ENCODE measurements at places on chromosomes 3 and 15. TPM values are rescaled to one million over a fixed set of nuclear protein-coding genes. Genes with fewer than 3 reads are reported as not detected.

DNA sequence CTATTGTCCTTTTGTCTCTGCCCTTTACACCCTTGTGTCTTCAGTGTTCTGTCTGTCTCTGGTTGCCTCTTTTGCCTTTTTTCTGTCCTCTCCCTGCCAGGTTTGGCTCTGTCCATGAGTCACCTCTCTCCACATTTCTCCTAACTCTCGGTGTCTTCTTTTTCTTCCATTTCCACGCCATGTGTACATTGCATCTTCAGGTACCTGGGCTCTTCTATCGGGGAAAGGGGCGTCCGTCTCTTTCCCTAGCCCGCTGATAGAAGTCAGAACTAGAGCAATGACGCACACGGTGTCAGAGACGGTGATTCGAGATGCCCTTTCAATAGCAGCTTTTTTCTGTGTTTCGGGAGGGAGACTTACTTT is 641 bp downstream of the OPA1 start:
- H3K36me3 ChIP-seq = no peaks in the 10 kb centered on the region
- H3K27me3 ChIP-seq = no peaks in the 10 kb centered on the region
- peak overlapping the region; percentile 95 for H3K27ac ChIP-seq
- peak overlapping the region; percentile 63 for H3K4me3 ChIP-seq

GRCh38 chr3:172213904-172214303 is 174.5 kb downstream of the FNDC3B start:
- H3K27me3 ChIP-seq = no peaks in the 10 kb centered on the region
- peaks cover 76% of the 10 kb centered on the region for H3K4me1 ChIP-seq
- no peak overlapping the region for H3K27ac ChIP-seq

- no peak for DNase-seq
- peaks cover 10% of the 10 kb centered on the region for H3K36me3 ChIP-seq
- no peaks in the 10 kb centered on the region for H3K27me3 ChIP-seq
- peak overlapping the region; percentile 52 for H3K27ac ChIP-seq
- H3K4me1 ChIP-seq = peaks cover 24% of the 10 kb centered on the region
- H3K4me3 ChIP-seq = no peak overlapping the region
Observed at GRCh38 chr3:148998297-148998696, 7.0 kb downstream of the GYG1 start.

GRCh38 chr3:74089814-74090213 is 465.1 kb upstream of the PDZRN3 start:
- no peaks in the 10 kb centered on the region for H3K36me3 ChIP-seq
- no peaks in the 10 kb centered on the region for H3K27me3 ChIP-seq
- no peaks in the 10 kb centered on the region for H3K4me1 ChIP-seq
- H3K27ac ChIP-seq = no peak overlapping the region

- no peaks in the 10 kb centered on the region for H3K4me1 ChIP-seq
- no peak for DNase-seq
- H3K36me3 ChIP-seq = no peaks in the 10 kb centered on the region
- no peak overlapping the region for H3K27ac ChIP-seq
- H3K27me3 ChIP-seq = no peaks in the 10 kb centered on the region
Observed at GRCh38 chr15:86062646-86063243, 16.9 kb upstream of the AGBL1 start.

DNA sequence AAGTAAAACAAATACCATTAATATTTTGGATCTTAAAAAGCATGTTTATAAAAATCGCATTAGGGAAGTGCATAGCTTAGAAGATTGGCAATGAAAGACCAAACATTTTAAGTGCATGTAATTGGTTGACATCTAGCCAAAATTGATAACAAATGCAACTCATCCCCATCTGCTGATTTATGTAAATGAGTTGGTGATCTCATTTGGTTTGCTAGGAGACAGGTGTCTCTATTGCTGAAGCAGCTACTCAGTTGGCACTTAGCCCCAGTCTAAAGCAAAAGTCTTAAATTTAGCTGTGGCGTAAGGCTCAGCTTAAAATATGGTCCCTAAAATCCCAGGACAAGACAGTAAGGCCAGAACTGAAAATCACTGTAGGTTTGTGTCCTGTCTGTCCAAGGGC is 113.5 kb upstream of the CHL1 start:
- H3K27me3 ChIP-seq = no peaks in the 10 kb centered on the region
- H3K4me3 ChIP-seq = no peak overlapping the region
- no peak for DNase-seq
- H3K27ac ChIP-seq = no peak overlapping the region

The LAMB2 gene
- 575 TPM for total RNA-seq

The TIPARP gene
- 74.6 TPM for total RNA-seq

The MTFMT gene
- total RNA-seq = 19.2 TPM

The DNAH12 gene
- not detected for total RNA-seq

The SAMMSON gene
- not detected for total RNA-seq

All from heart right ventricle (tissue), 16 donors.